Central memory CD4-positive, alpha-beta T cell (primary cell): ENCODE measurements at places on chromosomes 4 and X.
A peak's percentile ranks its signal among the peaks of the same experiment; 100 is the strongest.

GRCh38 chr4:7786040-7786439 lies 153.6 kb downstream of the AFAP1 start:
- no peak for DNase-seq

GRCh38 chr4:6620296-6620695 lies 20.2 kb upstream of the MRFAP1 start:
- no peak for DNase-seq

DNA sequence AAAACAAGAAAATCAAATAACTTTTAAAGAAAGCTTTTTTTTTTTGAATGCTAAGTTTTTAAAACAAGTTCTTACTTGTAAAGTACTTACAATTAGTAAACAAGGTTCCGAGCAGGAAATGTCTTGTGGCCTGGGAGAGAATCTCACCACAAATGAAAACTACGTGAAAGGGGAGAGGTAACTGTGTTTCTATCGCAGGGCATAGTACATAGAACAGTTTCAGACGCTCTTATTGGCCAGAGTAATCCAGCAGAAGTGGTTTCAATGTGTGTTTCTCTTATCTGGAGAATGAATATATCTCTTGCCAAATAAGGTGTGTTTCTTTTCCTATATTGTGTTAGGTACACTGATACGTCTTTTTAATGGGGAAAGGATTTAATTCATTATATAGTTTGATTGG lies at the start of gene PLAC8:
TSS of gene PLAC8 (minus strand) at position 154 of the 400 bp plus-strand sequence. CDS start 6,808 bp downstream, outside the sequence.
- peak; percentile 80 for DNase-seq

DNA sequence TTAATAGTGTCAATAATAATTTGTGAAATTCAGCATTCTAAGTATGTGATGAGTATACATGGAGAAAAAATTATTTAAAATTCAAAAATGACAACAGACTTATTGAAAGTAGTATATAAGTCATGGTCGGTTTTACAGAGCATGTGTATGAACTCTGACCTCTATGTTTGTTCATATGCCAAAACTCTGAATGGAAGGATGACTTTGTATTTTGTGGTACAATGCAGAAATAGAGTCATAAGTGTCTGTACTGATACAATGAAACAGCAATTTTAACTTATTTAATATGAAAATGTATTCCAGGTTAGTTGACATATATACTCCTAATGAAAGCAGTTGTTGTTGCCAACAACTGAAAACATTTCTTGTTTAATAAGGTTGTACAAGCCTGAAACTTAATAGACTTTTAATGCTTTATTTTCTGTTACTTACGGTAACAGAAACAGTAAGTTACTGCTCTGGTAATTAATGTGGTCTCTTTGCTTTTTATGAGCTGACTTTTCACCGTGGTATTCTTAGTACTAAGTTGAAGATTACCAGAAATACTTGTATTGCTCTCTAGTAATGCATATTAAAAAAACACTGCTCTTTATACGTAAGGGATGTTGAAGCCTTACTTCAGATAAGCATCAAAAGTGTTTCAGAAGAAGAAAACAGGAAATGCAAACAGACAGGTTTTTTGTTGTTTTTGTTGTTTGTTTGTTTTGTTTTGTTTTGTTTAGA lies 1.9 kb downstream of the UBE2K start:
- DNase-seq, result no peak

DNA sequence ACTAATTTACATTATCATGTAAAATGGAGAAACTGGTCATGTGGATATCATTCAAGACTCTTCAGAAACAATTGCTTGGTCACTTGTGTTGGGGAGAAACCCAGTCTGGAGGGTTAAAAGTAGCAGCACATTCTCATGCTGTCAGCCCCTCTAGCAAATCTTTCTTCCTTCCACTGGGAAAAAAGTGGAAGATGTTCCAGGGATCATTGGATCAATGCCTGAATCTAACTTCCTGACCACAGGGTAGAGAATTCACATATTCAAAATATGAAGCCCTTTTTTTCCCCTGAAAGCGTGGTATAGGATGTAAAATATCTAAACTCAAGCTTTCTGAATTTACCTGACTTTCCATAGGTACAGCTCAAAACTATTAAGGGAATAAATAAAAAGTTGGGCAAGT lies 98.0 kb downstream of the CXCL13 start:
- no peak for DNase-seq
